ENCODE measurements at places on chromosomes 13 and 19.

DNA sequence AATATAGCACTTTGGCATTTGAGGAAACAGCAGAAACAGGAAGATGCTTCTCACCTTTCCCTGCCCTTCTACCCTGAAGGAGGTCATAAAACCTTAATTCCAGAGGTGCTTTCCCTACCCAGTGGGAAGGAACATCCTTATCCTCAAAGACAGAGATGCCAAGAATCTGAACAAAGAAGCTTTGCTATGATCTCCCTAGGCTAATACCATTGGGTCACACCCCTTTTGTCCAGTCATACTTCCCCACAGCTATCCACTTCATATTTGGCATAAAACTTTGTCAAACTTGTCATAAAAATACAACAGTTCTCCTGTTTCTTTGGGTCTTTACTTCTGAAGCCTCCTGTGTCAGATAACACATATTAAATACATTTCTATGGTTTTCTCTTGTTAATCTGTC is 21.7 kb upstream of the RXFP2 start:
- no peak for DNase-seq

DNA sequence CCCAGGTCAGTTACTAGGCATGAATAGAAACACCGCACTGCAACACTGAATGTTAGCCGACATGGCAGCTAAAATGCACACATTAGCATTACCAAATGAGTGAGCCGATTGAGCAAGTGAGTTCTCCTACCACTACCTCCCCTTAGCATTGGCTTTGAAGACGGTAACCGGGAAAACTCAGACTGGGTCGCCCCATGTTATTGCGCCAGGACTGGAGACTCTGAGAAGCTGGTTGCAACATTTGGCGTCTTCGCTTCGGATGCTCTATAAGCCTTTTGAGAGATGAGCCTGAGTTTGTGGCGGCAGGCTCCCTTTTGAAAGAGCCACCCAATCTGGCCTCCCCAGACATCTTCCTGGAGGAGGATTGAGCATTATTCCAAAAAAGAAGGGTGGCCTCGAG is 68.5 kb upstream of the POMP start:
- no peak for DNase-seq

DNA sequence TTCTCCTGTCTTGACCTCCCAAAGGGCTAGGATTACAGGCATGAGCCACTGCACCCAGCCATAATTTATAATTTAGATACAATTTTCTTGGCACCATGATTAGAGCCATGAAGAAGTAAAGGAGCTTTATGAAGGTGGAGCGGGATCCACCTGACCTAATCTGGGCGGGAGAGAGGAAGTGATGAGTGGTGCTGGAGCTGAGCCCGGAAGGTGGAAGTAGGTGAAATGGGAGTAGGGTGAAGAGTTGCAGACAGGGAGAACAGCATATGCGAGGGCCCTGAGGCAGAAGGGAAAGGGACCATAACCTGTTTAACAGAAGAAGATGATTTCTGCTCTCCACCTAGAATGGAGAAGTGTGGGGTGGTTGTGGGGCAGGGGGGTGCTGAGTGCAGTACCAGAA is 4.2 kb downstream of the BLOC1S3 start:
- no peak for DNase-seq

- DNase-seq: no peak
Measured at GRCh38 chr19:38912600-38913514, 871 bp upstream of the CCER2 start.

- no peak for DNase-seq
Measured at GRCh38 chr13:109330123-109330522, 456.3 kb downstream of the IRS2 start.

DNA sequence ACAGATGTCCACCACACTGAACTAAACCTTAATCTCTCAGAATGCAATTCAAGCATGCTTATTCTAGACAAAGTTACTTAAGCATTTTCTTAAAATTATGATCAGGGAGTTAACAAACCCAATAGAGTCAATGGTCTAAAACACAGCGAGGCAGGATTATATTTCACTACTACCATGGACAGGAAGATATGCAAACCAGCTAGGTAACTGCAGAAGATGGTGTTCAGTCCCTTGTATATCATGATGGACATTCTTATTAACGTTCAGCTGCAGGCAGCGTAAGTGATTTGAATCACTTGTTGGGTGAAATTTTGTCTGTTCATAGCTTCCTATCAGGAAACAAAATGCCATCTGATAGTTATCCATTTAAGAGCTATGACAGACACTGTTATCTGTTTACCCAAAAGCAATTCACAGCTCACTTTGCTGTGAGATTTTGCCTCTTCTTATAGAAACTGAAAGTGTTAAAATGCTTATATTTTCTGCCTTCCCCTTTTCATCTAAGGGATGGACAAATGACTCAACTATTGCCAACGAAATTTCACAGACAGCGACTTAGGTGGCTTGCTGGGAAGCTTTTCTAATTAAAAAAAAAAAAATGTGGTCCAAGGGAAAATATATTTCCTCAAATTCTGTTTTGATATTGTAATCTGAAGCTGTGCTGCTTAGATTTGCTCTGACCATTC is 591.9 kb downstream of the DACH1 start:
- DNase-seq: no peak

DNA sequence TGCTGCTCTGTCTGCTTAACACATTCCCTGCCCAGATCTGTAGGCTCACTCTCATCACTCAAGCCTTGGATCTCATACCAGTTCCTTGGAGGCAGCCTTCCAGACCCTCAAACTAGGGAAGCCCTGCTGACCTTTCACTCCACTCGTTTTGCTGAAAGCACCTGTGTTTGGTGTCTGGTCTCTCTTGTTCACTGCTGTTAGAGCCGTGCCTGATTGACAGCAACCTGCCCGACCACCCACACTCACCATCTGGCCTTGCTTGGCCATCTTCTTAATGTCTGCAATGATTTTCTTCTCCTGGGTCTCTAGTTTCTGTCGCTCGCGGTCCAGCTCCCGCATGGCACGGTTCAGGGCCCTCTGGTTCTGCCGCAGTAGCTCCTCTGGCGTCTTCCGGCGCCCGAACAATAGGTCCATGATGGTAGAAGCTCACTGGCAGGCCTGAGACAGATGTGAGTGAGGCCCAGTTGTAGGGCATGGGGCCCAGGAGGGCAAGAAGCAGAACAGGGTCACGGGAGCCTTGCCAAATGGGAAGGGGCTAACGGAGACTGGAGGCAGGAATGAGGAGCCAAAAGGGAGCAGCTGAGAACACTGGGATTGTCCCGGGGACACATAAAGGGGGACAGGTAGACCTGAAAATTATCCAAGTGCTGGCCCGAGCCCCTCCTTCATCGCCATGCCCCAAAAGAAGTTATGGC is 959 bp downstream of the CHMP2A start:
- DNase-seq: no peak

- DNase-seq: no peak
Measured at GRCh38 chr19:35135389-35135909, 590 bp upstream of the LGI4 start.

DNA sequence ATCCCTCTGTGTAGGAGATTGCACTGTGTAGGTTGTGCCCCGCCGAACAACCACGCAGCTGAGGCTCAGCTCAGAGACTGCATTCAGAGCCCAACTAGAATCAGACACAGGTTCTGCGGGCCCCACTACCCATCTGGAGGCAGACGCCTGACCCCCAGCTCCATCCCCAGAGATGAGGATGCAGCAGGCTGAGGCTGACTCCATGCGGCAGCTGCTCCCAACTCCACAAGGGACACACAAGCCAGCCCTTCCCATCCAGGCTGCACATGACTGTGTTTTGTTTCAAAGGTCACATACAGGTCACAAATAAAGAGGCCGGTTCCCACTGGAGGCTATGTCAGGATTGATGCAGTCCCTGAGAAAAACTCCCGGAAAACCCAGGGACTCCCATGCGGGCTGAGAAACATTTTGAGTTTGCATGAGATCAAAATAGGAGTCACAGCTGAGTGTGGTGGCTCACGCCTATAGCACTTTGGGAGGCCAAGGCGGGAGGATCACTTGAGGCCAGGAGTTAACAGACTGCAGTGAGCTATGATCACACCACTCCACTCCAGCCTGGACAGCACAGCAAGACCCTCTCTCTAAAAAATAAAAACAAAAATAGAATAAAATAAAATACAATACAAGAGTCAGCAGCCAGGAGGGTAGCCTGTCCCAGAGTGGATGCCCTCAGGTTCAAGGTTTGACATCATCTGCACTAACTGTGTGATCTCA is 14.0 kb downstream of the ELL start:
- no peak for DNase-seq

- DNase-seq: peak; percentile 86
Measured at GRCh38 chr19:48249502-48250014, 6.2 kb downstream of the CARD8 start.

DNA sequence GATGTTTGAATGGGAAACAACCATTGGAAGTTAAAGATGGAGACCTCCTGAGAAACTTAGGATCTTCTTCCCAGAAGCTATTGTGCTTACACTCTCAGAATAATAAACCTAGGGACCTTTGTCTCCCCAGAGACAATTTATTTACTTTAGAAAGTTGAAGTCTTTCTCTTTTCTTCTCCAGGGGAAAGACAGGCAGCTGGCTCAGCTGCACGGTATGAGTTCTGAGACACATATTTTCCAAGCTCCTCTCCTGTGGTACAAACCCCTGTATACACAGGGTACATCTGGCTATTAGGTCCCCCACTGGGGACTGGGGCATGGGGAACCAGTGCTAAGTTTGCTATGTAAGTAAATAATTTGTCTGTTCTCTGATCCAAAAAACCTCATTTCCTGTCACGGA is 67.5 kb upstream of the POSTN start:
- no peak for DNase-seq

- DNase-seq: no peak
Measured at GRCh38 chr13:87453244-87453643, 217.9 kb upstream of the SLITRK5 start.

DNA sequence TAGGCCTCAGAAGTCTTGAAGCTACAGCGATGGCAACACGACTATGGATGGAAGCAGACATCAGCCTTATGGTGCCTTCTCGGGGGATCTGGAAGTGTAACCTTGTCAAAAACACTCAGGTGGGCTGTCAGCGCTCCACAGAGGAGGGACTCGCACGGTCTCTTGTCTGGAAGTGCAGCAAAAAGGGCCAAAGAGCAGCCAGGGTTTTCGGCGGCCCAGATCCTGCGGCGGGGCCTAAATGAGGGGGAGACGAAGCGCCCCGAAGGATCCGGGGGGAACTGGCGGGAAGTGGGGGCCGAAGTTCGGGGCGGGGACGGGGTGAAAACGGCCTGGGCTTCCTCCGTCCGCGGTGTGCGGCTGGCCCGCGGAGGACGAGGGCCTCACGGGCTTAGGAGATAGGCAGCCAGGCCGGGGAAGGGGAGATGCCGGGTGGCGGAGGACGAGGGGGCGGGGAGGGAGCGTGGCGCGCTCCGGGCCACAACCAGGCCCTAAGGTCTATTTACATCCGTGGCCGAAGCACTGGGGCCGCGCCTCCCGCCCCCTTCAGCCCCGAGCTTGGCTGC is 637 bp downstream of the RANBP3 start:
- no peak for DNase-seq

DNA sequence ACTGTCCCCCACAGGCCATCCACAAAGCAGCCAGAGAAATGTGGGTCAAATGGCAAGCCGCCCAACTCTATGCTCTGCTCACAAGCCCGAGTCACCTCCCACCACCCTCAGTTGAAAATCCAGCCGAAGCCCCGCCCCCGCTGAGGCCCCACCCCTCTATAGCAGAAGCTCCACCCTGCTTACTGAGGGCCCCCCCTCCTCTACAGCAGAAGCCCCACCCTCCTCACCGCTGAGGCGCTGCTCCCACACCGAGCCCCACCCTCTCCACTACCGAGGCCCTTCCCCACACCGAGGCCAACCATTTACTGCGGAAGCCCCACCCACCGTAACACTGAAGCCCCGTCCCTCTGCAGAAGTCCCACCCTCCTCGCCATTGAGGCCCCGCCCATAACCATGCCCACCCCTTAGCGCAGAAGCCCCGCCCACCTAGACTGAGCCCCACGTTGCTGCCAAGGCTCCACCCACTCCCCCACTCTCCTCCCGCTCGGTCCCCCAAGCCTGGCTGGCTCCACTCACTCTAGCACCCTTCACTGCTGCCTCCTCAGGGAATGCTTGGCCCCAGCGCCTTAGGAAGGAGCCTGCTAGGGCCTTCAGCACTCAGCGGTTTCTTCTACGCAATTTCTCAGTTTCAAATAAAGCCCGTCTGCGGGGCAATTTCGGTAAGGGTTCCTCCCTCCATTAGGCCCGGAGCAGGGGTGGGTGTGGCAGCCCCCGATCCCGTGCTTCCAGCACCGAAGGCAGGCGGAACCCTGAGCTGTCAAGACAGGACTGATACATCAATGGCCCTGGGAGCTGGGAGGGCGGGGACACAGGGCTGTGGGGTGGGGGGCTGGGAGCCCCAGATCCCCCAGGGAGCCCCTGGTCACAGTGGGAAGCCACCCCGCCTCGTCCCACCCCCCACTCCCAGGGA is 9.0 kb upstream of the MYDGF start:
- no peak for DNase-seq

GRCh38 chr13:49444524-49445395 is 686 bp downstream of the SETDB2 start:
- DNase-seq: peak; percentile 70

DNA sequence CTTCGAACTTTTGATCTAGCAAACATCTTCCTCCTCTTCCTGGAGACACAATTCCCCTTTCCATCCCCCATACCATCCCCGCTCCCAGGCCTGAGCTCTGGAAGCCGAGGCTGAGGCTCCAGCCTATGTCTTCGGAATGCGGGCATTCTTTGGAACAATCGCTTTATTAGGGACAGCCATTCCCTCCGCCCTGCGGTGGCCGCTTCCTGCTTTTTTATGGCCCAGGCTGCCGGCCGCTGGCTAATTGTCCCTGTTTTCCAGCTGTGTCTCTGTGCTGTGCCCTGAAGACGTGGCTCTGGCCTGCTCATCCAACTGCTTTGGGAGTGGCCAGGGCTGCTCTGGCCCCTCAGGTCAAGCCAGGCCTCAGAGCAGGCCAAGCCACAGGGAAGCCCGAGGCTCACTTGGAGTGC is 2.1 kb upstream of the CDX2 start:
- DNase-seq: no peak

- no peak for DNase-seq
Measured at GRCh38 chr19:49614096-49614833, 23.3 kb downstream of the PRR12 start.

DNA sequence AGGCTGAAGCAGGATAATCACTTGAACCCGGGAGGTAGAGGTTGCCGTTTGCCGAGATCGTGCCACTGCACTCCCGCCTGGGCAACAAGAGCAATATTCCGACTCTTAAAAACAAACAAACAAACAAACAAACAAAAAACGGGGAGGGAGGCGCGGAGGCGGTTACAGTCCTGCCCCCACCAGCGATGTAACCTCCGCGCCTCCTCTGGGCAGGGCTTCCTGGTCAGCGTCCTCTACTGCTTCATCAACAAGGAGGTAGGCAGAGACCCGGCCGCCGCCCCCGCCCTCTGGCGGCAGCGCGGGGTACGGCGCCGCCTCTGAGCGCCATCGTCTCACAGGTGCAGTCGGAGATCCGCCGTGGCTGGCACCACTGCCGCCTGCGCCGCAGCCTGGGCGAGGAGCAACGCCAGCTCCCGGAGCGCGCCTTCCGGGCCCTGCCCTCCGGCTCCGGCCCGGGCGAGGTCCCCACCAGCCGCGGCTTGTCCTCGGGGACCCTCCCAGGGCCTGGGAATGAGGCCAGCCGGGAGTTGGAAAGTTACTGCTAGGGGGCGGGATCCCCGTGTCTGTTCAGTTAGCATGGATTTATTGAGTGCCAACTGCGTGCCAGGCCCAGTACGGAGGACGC is 10.2 kb downstream of the SNRPD2 start:
- DNase-seq: peak; percentile 77
